ENCODE measurements at places on chromosomes 16 and 17.

GRCh38 chr16:88956546-88957432 is 20.2 kb downstream of the CBFA2T3 start:
- DNase-seq = no peak

DNA sequence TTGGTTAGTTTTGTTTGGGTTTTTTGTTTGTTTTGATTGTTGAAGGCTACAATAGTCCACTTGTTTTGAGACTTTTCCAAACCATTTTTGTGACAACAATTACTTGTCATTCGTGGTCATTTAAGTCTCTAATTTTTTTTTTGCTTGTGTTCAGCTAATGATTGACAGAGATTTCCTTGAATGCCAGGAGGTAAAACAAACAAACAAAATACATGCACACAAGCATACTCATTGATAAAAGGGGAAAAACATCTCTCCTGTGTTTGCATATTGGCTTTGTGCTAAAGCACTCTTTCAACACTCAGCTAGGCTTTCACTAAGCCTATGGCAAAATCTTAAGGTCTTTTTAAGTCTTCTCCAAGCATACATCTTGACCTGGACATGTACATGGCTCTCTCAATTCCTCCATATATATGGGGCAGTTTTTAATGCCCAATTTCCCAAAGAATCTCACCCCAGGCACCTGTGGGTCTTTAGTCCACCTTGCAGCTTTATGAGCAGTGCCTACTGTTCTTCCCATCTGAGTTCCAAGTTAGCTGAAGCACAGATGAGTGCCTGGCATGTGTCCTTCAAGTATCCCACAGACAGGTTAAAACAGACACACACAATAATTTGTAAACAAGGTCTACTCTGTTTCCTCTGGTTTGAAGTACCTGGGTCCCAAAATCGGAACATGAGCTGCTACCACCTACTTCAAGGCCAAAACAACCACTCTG is 24.2 kb upstream of the HS3ST3B1 start:
- DNase-seq = no peak

- DNase-seq = no peak
These were observed 75.9 kb downstream of the USP22 start for GRCh38 chr17:20966870-20967269.

- no peak for DNase-seq
These were observed 61.2 kb downstream of the SPACA3 start for GRCh38 chr17:33052856-33053255.

Measured in stimulated activated CD4-positive, alpha-beta T cell treated with anti-CD3 and anti-CD28 coated beads, Interleukin-12 subunit alpha, Interleukin-12 subunit beta, amount 100 ng/mL, for 4 hours (primary cell).